ENCODE measurements at places on chromosomes 1 and 21.

DNA sequence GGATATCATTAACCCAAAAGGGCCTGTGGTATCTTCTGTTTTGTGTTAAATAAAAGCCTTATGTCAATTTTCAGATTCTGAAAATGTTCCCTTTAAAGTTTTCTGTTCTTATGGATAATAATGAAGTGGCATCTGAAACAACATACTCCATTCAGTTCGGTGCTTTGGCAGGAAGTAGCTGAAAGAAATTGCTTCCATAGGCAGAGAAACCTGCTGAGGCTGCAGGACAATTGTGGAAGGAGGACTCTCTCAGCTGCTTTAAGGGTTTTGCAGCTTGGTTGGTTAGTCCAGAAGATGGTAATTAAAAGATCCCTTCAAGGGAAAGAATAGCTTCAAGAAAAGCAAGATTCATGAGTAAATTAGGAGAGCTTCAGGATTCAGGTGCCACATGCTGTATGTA is 30.5 kb upstream of the NRIP1 start:
- DNase-seq, result no peak

GRCh38 chr1:165648919-165649572 is 18.0 kb downstream of the MGST3 start:
- no peak for DNase-seq

DNA sequence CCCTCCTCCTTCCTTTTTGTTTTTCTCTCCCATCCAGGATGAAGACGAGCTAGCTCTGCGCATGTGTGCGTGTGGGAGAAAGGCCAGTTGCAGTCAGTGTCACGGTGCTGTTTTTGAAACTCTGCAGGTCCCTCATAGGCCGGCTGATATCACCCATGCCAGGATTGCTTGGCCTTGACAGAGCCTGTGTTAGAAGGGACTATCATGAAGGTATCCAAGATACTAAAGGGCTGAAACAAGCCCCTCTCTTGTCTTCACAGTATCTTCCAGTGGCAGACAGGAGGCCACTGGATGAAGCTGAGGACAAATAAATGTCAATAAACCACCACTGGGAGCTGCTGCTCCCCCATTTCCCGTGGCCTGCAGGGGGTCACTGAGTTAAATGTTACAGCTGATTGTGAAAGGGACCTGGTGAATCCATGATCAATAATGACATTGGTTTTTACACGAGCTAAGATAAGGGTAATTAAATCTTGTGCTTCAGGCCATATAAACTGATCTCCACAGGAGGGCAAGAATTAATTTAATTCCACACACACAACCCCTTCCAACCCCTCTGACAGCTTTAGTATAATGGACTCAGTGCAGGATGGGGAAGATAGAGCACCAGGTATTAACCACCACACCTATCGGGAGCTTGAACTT is 64.6 kb upstream of the TARBP1 start:
- no peak for DNase-seq

DNA sequence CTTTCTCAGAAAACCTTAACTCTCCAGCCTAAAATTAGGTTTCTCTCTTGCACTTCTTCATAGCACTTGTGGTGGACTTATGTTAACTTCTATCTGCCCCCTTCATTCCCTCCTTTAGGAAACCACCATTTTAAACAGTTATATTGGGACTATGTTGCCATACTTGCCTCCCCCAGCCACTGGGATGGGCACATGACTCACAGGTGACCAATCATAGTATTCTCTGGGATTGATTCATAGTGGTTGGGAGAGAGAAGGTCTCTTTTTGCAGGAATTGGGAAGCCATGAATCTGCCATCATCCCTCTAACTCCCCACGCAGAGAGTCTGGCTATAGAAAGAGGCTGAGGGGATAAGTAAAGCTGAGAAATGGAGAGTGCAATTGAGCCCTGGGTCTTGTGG is 50.4 kb upstream of the NRDC start:
- DNase-seq, result no peak

DNA sequence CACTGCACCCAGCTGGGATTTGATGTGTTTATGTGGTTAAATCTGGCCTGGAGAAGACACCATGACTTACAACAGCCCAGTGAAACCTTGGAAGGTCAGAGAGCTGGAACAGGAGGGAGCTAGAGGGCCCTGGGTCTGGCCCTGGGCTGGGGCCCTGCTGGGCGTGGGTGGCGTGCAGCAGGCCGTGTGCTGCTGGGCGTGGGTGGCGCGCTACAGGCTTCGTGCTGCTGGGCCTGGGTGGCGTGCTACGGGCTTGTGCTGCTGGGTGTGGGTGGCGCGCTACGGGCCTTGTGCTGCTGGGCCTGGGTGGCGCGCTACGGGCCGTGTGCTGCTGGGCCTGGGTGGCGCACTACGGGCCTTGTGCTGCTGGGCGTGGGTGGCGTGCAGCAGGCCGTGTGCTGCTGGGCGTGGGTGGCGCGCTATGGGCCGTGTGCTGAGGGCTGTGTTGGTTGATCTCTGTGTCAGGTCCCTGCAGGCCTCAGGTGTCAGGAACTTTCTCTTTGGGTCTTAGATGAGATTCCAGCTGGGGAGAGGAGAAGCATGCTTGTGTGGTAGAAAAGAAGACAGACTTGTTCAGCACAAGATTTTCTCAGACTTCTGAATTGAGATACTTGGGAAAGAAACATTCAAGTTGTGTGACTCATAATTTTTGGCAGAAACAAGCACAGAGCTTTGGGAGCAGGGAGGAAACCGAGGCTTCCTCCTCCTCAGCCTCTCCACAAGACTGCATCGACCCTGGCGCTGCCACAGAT is 66.0 kb downstream of the COL18A1 start:
- DNase-seq, result no peak

DNA sequence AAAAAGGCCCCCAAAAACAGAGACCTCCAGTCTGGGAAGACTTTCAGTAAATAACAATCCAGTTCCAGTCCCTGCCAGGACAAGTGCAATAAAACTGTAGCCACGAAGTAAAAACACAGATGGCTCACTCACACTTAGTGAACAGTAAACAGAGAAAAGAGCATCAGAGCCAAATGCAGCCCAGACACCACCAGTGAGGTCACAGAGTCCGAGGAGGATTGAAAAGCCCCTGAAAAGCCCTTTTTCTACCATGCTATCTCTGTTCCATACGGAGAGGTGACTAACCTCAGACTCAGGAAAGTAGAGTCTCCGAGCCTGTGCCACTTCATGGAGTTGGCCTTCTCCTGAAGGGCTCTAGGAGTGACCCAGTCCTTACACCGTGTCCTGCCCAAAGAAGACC is 84.5 kb downstream of the COLGALT2 start:
- DNase-seq, result no peak

- no peak for DNase-seq
These were observed 2.3 kb upstream of the BATF3 start for GRCh38 chr1:212701910-212702309.

DNA sequence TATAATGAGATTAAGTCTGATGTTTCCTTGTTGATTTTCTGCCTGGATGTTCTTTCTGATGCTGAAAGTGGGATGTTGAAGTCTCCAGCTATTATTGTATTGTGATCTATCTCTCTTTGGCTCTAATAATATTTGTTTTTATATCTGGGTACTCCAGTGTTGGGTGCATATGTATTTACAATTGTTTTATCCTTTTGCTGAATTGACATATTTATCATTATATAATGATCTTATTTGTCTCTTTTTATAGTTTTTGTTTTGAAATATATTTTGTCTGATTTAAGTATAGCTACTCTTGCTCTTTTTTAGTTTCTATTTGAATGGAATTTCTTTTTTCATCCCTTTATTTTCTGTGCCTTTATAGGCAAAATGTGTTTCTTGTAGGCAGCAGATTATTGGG is 522.2 kb upstream of the NEGR1 start:
- DNase-seq, result no peak
